Stimulated activated CD4-positive, alpha-beta T cell treated with anti-CD3 and anti-CD28 coated beads, Interleukin-4, amount 100 ng/mL, for 48 hours (primary cell): ENCODE measurements at places on chromosomes 12 and 14.

DNA sequence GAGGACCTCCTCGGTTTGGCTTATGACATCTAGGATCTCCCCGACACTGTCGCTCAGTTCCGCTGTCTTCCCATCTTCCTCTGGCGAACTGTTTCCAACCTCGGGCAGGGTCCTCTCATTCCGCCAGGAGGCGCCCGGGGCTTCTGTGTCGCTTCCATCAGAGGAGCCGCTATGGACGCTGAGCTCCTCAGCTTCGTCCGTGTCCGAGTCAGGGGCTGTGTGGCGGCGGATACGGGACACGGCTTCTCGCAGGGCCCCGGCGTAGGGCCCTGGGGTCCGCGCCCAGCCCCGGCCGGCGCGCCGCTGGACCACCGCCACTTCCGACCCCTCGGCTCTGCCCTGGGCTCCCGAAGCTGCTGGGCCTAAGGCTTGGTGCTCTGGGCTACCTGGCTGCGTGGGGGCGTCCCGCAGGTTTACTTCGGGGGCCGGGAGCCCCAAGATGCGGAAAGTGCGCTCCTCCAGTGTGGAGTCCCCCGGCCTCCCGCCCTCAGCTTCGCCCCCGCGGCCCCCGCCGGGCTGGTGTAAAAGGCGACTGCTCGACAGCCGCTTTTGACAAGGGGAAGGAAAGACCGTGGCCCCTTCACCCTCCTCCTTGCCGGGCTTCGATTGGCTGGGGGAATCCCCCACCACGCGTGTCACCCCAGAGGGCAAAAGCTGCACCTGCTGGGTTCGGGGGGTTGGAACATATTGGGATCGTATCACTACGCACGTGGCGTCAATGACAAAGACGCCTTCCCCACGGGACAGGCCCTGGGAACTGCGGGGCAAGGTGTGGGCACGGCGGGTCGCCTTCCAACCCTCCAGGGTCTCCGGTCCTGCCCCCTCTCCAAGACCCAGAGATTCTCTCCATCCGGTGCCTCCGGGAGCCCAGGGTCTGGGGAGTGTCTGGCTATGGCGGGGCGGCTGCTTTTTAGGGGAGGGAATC, 2.1 kb downstream of the DDN start:
- no peak for DNase-seq

GRCh38 chr14:85907536-85907935, 377.6 kb downstream of the FLRT2 start:
- DNase-seq, result no peak

DNA sequence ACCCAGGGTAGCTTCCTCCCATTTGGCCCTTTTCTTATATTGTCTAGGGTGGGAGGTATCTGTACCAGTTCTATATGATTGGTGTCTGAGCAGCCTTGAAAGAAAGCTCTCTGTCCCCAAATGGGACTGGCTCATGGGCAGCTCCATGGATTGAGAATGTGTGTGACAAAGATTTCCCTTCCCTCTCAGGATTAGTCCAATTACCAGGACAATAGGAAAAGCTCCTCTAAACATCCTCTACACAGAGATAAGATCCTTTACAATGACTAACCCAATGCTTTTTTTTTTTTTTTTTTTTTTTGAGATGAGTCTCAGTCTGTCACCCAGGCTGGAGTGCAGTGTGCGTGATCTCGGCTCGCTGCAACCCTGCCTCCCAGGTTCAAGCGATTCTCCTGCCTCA, 112.1 kb downstream of the SLC35F4 start:
- DNase-seq, result no peak

DNA sequence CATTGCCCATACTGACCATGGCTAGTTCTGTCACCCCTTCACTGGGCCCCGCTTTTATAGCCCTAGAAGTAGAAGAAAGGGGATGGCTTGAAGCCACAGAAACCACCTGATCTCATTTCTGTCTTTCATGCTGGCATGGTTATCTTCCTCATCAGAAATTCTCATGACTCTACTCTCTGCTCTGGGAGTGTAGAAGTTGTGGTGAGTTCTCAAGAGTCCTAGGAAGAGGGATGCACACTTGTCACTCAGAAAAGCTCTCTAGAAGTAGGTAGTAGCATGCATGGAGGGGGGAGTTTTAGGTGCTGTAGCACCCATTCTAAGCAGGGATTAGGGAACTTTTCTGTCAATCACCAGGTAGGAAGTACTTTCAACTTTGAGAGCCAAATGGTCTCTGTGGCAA, 6.1 kb upstream of the CMA1 start:
- no peak for DNase-seq

DNA sequence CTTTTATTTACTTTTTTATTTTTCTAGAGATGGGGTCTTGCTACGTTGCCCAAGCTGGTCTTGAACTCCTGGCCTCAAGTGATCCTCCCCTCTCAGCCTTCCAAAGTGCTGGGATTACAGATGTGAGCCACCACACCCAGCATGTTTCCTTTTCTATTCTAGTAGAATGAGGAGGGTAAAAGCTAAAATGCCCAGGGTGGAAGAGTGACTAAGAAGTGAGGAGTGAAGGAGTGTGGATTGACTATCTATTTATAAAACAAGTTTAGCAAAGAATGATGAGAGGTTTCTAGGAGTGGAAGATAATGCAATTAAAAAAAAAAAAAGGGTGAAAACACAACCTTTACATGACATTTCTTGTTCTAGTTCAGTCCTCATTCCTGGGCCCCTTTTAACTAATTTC, 29.8 kb upstream of the PKP2 start:
- DNase-seq, result no peak
